Breast epithelium (tissue), 4 donors: ENCODE measurements at places on chromosomes 2 and 18.

GRCh38 chr2:57867730-57868129 lies 178.9 kb upstream of the VRK2 start:
- no peaks in the 10 kb centered on the region for H3K27me3 ChIP-seq
- H3K4me3 ChIP-seq, result no peak overlapping the region
- no peaks in the 10 kb centered on the region for H3K36me3 ChIP-seq
- DNase-seq, result no peak
- no peaks in the 10 kb centered on the region for H3K4me1 ChIP-seq

DNA sequence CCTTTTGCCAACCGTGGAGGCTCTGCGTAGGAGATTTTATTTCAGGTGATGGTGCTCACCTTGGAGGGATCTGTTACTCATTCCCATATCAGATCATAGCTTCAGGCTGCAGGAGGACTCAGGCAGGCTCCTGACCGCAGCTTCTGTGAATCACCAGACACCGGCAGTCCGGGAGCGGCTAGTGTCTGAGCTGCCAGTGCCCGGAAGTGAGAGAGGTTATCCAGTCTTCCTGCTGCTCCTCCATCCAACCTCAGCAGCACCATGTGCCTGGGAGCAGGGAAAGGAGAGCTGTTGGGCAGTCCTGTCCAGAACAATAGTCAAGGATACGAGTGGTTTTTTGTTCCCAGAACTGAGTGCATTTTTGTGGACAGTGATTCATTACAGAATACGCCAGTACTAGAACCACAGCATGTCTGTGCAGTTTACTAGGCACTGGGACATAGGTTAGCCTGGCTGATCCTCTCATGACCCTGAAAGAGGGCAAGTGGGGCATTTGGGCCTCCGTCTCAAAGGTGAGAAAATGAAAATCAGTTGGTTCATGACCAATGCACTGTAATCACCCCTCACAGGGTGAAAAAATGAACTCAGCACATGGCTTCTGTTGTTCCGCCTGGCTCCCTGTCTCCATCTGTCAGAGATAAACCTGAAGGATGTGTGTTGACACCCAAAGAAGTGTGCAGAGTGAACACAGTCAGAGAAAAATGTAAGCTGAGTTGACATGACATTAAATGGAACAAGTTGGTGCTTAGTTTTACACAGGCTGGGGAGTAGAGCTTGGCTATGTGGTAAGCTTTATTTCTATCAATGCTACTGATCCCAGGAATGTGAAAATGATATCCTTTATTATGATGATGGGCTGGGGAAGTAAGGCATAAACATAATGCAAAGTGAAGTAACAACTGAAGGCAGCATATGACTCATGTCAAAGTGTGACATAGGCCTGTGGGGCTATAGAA lies 12.2 kb downstream of the FHOD3 start:
- no peaks in the 10 kb centered on the region for H3K4me1 ChIP-seq
- peak; percentile 77 for DNase-seq
- peak overlapping the region; percentile 89 for H3K27ac ChIP-seq
- no peaks in the 10 kb centered on the region for H3K27me3 ChIP-seq

DNA sequence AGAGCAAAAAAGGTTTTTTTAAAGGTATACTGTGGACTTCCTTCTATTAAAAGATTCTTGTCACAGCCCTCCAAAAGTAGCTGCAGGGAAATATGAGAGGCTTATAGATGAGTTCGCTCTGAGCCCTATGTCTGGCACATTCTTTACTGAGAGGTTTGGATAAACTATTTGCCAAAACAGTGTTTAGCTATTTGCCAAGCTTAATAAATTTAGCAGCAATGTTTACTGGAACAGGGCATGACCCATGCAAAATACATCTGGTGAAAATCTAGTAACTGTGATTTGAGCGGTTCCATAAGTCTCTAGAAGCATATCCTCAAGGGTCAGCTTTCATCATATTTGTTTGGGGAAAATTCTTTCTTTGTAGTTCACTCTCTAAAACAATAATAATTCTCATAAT lies 1696.7 kb upstream of the PIK3C3 start:
- no peak overlapping the region for H3K4me3 ChIP-seq
- H3K36me3 ChIP-seq, result no peaks in the 10 kb centered on the region
- H3K4me1 ChIP-seq, result no peaks in the 10 kb centered on the region

DNA sequence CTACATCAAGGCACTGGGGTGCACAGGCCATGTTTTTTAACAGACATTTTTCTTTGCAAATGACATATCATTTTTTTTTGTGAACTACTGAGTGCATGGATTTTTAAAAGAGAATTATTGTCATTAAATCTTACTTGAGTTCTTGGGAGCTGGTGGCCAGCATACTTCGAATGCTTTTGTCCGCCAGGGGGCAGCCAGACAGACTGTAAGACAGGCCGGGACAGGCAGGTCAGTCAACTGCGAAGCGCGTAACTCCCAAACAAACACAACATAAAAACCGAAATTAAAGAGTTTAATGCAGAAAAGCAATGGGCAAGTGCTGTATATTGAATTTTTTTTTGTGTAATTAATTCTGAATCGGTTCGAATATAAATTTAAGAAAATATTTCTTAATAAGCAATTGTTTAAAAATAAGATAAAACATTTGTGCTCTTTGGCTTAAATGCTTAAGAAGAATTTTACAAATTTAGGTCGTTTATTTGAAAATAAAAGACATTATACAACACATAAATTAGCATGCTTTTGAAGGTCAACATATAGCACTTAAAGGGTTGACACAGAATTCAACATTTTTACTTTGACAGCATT lies 142.2 kb upstream of the PXDN start:
- H3K36me3 ChIP-seq, result no peaks in the 10 kb centered on the region
- H3K4me3 ChIP-seq, result no peak overlapping the region
- peak; percentile 63 for DNase-seq
- H3K4me1 ChIP-seq, result no peaks in the 10 kb centered on the region
- no peak overlapping the region for H3K27ac ChIP-seq

DNA sequence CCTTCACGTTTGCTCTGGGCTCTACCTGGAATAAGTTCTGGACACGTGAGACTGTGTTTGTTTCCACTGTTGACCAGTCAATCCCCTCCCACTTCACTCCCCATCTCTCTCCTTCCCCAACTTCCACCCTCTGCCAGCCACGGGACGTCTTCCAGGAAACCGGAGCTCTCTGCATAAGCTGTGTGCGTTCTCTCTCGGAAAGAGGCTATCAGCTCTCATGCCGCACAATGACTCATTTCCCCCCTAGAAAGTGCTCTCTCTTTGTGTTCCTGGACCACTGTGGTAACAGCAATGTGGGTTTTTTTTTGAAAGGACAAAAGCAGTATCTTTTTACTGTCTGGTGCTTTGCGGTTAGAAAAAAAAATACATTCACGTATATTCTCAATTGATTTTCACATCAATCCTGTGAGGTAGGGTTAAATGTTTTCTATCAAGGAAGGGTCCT lies 10.2 kb downstream of the PROKR1 start:
- no peaks in the 10 kb centered on the region for H3K36me3 ChIP-seq
- H3K27ac ChIP-seq, result no peak overlapping the region
- H3K4me1 ChIP-seq, result no peaks in the 10 kb centered on the region
- H3K27me3 ChIP-seq, result no peaks in the 10 kb centered on the region

DNA sequence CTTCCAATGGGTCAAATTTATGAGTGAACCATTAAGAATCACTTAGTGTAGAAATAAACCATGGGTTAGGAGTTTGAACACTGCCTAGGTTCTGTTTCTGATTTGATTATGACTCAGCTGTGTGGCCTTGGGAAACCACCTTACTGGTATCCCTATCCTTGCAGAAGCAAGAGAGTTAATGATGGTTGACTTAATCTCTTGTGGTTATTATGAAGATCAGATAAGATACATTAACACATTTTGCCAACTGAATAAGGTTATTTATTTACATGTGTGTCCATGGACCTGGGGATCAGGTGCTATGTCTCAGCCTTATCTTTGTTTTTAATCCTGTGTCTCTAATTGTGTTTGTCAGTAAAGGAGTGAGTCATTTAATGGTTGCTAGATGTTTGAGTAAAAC lies 5.4 kb upstream of the KCNJ13 start:
- DNase-seq, result no peak
- H3K36me3 ChIP-seq, result no peaks in the 10 kb centered on the region
- H3K4me1 ChIP-seq, result no peaks in the 10 kb centered on the region

DNA sequence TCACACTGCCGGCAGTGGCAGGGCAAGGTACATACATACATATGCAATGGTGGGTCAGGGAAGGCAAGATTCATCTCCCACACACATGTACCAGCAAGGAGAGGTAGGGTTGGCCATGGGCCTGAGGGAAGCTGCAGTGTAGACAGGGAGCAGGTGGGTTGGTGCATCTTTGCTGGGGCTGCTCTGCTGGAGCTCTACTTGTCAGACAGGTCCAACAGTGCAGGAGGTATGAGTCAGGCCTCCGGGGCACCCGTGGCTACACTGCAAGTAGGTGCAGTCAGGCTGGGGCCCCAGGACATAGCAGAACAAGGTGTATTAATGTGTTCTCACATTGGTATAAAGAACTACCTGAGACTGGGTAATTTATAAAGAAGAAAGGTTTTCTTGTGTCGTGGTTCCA lies 281.1 kb upstream of the COL3A1 start:
- no peak overlapping the region for H3K4me3 ChIP-seq
- H3K36me3 ChIP-seq, result no peaks in the 10 kb centered on the region
- no peak for DNase-seq
- no peak overlapping the region for H3K27ac ChIP-seq
- H3K4me1 ChIP-seq, result no peaks in the 10 kb centered on the region

DNA sequence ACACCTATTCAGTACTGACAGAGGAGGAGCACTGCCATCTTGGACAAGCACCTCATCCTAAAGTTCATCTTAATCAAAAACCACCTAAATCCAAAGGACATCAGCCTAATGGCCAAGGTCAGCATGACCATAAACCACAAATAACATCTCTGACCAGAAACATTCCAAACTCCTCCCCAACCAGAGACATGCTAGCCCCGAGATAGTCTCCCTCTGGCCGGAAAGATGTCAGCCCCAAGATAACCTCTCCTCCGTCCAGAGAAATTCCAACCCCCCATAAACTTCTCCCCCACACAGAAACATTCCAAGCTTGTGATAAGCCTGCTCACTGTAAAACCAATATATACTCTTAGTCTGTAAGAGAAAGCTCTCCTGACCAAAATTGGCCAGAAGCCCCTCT lies 260.6 kb downstream of the CLIP4 start:
- H3K4me1 ChIP-seq, result no peaks in the 10 kb centered on the region
- H3K36me3 ChIP-seq, result no peaks in the 10 kb centered on the region
- DNase-seq, result no peak
- no peaks in the 10 kb centered on the region for H3K27me3 ChIP-seq
- no peak overlapping the region for H3K27ac ChIP-seq
